ENCODE measurements at places on chromosomes 3 and 15.

- no peak for DNase-seq
These were observed 269.3 kb upstream of the ONECUT1 start for GRCh38 chr15:53059273-53060043.

DNA sequence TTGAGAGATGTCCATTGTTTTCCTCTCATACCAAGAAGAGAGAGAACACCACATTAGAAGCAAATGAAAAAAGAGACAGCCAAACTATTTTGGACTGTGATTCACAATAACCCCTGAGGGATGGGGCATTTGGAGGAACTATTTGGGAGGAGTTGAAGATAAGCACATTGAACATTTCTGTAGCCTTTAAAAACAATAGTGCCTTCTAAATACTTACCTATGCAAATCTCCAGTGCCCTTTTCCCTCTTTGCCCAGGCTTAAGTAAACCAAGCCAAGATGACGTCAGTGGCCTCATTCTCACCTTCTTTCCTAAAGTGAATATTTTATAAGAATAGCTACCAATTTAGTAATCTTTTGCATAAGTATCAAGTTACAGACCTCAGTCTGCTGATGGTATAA is 89.7 kb upstream of the COL8A1 start:
- no peak for DNase-seq

- DNase-seq = no peak
These were observed 139.4 kb downstream of the NECTIN3 start for GRCh38 chr3:111210866-111211564.

DNA sequence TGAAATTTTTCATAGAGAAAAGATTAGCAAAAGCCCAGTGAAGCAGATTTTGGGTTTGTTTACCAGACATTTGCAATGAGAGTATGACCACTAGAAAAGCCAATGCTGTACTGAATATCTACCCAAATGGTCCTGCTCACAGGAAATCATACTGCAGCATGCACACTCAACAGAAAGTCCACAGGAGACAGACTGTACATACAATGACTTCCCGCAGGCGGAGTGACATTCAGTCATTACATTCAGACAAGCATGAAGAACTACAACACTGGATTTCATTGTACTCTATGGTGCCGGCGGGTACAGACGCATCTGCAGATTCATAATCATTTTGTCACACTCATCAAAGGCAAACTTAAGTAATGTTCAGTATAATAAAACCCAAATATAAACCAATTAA is 11.8 kb downstream of the LZTFL1 start:
- no peak for DNase-seq

GRCh38 chr3:63972196-63972595 is 51.1 kb downstream of the PSMD6 start:
- no peak for DNase-seq

DNA sequence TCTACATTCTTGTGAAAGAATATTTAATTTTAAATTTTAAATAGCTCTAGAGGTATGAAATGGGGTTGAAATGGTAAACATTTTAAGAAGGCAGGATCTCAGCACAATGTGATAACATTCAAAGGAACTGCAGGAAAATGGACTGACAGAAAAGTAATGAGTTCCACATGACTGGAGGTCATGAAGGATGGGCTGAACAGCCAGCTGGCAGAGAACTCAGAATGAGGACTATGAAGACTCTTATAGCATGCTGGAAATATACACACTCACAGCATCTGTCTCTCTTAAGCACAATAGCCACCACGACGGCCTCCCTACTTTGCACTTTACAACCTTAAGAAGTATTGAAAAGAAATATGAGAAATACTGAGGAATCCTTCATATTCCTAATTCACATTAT is 94.7 kb downstream of the TNIK start:
- no peak for DNase-seq

- no peak for DNase-seq
These were observed 257.4 kb downstream of the PLOD2 start for GRCh38 chr3:145903472-145904013.

DNA sequence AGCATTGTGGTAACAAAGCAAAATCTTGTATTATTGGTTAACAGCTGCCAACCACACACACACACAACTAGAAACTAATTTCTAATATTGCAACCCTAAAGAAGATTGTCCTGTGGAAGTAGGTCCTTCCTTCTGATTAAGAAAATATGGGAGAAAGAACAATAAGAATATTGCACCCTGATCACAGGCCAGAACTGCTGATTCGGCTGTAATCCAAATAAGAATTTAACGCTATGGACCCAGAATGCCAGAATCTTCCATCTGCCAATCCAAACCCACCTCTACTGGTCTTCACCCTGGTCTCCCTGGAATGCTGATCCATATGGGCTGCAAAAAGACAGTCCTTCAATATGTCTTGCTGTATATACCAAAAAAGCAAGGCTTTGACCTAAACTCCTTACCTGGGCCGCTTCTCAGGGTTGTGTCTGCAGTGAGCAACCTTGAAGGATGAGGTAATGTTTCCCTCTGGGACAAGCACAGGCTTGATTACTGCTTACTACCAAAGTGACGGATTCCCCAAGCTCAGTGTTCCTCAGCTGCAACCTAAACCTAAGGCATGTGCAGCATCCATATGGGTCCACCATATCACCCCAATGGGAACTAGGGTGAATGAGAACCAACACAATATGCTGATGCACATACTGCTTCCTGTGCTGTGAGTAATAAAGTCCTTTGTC is 8.0 kb downstream of the CCDC14 start:
- no peak for DNase-seq

DNA sequence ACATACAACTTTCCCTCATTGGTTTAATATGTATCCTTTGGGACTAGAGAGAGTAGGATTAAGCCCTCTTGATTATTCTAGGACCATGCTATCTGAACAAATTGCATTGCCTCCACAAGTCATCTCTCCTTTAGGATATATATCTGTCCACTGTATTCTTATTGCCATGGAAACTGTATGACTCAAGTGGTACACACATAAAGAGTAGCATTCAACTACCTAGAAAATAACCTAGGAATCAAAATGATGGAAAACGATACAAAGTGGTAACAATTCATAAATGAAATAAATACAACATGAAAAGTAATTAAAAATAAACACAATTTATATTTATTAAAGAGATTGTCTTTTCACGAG is 212.1 kb upstream of the P2RY1 start:
- no peak for DNase-seq

- peak; percentile 24 for DNase-seq
These were observed 44.4 kb upstream of the B3GALNT1 start for GRCh38 chr3:161149529-161149928.
